ACHN (cell line): ENCODE measurements at places on chromosomes 3 and 15.

GRCh38 chr3:102614021-102614569, 179.3 kb downstream of the ZPLD1 start:
- DNase-seq: no peak

DNA sequence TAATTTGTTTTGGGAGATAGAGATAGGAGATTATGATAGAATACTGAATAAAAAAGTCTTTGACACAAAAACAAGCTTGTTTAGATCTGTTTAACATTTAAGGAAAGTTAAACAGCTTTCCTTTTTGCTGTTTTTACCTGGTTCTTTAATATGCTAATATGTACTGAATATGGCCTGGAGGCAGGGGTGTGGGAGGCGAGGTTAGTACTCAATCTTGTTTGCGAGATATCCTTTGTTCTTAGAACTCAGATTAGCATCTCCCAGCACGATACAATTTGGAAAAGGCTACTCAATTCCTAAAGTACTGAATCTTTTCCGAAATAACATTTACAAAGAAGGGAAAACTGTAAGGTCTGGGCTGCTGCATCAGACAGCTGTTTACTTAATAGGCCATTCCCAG, 40.8 kb upstream of the ST3GAL6 start:
- DNase-seq: no peak

DNA sequence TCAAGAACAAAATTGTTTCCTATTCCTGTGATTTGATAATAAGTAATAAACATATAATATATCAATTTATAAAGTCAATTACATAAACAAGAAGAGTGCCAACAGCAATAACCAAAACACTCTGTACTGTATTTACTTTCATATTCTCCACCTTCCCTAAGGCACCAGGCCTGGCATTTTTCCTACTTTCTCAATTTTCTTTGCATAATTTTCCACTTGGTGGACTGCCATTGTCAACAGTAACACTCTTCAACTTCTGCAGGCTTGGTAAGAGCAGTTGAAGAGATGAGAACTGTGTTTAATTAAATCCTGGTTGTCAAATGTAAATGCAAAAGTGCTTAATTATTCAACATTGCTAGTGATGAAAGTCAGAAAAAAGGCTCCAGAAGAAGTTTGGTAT, 229.8 kb upstream of the PLSCR5 start:
- no peak for DNase-seq

GRCh38 chr3:46990573-46991374, 11.3 kb downstream of the NBEAL2 start:
- no peak for DNase-seq

GRCh38 chr3:40771112-40771511, 246.4 kb downstream of the ZNF621 start:
- DNase-seq: no peak

- peak; percentile 20 for DNase-seq
Observed at GRCh38 chr15:44545913-44546802, 9.2 kb downstream of the EIF3J start.

DNA sequence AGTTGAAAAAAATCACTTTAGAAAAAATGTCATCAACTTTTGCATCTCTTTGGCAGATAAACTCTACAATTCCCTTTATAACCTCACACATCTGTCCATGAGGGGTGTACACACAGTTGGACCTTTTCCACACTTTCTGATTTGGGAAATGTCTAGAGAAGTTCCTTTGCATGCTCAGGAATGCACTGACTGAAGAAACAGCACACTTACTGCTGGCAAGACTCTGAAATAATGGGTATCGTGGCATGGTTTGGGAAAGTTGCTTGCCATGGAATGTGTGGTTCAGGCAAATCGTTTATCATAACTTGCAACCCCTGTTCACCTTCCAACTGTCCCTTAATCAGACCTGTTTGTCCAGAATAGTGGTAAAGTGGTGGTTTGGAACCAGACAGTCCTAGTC, 135.3 kb upstream of the TGFBR2 start:
- DNase-seq: no peak

GRCh38 chr3:79871656-79872055, 103.9 kb upstream of the ROBO1 start:
- DNase-seq: no peak

- DNase-seq: peak; percentile 26
Observed at GRCh38 chr15:40454904-40455391, 14.2 kb downstream of the BAHD1 start.

- DNase-seq: peak; percentile 31
Observed at GRCh38 chr3:38649500-38650247, at the start of gene SCN5A. SCN5A (minus strand) TSS chr3:38649687; CDS start chr3:38633307, 16,380 bp downstream.

DNA sequence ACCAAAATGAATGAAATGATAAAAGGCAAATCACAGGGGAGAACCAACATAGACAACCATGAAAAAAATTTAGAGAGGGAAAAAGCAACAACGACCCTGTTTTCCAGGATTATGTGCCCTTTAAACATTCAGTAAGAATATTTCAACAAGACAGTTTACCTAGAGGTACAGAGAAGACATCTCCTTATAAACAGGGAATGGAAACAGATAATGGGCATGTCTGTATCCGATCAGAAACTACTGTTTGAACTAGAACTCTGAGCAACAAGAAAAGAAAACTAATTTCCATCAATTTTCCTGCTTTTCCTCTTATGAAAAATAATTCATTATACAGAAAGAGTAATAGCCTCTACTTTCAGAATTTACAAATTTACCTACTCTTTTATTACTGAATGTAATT, 39.3 kb downstream of the DLG1 start:
- DNase-seq: no peak

DNA sequence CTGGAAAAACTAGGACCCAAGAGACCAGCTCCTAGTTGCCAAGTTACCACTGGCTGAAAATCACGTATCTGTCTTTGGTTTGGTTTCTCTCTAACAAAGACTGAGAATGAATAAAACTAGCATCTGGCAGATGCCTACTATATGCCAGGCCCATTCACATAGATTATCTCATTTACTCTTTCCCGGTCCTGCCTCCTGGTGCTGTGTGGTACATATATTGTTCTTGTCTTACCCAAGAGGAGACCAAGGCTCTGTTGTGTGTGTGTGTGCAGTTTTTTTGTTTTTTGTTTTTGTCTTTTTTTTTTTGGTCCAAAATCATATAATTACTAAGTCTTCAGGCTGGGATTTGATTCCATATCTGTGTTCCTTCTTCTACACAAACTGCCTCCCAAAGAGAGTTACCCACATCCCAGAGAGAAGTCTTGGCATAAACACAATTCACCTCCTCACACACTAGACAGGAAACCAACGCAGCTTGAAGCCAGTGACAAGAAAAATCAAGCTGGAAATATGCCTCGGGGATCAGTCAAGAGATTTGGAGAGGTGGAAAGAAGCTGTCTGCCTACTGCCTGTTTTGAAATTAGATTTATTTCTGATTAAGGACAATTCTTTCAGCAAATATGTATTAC, 891 bp downstream of the AHSG start:
- DNase-seq: no peak

DNA sequence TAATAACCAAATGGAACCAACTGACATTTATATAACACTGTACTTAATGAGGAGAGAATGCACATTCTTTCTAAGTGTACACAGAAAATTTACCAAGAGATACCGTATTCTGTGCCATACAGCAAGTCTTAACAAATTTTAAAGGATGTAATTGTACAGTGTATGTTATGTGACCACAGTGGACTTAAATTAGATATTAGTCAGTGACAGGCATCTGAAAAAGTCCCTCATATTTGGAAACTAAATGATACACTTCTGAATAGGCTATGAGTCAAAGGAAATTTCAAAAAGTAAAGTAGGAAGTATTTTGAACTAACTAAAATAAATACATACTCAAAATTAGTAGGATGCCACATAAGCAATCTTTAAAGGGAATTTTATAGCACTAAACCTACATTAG, 59.6 kb upstream of the P3H2 start:
- DNase-seq: no peak

DNA sequence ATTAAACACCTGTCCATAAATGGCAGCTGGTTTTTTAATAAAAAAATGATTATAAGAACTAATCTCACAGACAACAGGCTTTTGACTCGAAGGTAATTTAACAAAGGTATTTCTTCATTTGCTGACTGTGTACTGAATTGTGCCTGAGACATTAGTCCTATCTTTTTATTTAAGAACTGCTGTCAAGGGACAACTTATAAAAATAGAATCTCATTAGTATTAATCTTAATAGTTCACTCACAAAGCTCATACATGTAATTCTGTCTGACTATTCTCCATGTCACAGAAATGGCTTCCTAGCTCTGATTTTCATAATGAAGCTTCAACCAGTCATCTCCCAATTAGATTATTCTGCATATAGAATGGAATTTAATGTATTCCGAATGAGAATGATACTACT, 276.9 kb upstream of the PDZRN3 start:
- no peak for DNase-seq

- no peak for DNase-seq
Observed at GRCh38 chr3:13248640-13249039, 171.5 kb downstream of the NUP210 start.

GRCh38 chr3:67790043-67790442, 135.6 kb upstream of the SUCLG2 start:
- peak; percentile 49 for DNase-seq

DNA sequence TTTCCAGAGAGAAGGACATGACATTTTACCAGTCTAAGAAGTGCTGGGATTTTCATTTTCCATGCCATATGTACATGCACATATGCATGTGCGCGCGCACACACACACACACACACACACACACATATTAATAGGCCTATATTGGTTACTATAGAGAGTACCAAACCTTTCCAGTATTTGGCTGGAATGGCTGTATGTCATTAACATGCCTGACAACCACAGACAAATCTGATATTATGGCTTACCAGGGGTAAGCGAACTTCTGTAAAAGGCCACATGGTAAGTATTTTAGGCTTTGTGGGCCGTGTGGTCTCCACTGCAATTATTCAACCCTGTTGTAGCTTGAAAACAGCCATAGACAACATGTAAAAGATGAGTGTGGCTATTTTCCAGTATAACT, 97.2 kb upstream of the TSPAN3 start:
- DNase-seq: no peak
